ENCODE measurements at places on chromosomes 7 and 10. TPM values are rescaled to one million over a fixed set of nuclear protein-coding genes. Genes with fewer than 3 reads are reported as not detected.

DNA sequence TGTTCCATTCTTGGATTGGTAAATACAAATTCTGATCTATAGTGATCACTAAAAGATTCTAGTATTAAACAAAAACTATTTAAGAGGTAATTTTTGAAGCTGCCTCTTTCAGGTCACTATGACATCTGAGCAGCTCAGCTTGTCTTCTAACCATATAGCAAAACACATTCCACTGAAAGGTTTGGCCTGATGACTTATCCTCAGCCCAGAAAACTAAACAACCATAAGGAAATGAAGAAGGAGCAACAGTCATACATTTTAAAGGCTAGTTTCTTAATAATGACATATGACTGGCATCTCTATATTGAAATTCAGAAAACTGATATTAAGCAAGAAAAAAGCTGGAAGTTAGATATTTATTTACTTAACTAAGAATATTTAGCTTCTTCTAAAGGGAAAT lies 24.6 kb downstream of the NT5C2 start:
- no peak for DNase-seq

Gene CTAGE4
- 1.4 TPM for total RNA-seq

GRCh38 chr7:148026713-148027112 lies 563.9 kb upstream of the C7orf33 start:
- no peak for DNase-seq

DNA sequence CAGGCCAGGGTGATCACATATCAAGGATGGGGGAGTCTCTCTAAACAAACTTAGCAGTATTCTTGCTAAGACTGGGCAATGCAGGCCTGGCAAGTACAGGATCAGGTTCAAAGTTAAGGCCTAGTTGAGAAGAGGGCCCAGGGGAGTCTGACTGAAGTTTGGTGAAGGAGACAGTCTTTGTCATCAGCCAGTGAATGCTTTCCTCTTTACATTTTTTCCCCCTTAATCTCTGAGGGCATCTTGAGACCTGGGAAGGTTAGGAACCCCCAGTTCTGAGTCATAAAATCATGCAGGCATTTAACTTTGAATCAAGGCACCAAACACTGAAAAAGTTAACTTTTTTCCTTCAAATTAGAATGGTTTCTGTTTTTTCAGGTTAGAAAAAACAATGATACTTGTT lies 311.5 kb downstream of the REEP3 start:
- DNase-seq: no peak

DNA sequence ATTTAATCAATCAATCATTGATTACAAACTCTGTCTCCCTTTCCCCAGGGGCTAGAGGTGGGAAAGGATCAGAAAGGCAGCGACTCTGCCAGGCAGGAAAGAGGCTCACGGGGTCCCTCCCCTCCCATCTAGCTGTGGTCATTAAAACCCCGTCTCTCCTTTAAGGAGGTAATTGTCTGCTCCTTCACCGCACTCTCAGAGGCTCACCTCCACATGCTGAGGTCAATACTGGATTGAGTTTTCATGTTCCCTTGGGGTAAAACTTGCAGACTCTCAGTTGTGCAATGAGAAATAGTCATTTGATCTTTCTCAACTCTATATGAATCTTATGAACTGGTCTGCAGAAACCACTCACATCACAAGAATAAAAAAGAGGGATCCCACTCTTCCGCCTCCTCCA lies 368.8 kb downstream of the ADRA2A start:
- DNase-seq: no peak

Gene SDK1
- total RNA-seq: 4.2 TPM

DNA sequence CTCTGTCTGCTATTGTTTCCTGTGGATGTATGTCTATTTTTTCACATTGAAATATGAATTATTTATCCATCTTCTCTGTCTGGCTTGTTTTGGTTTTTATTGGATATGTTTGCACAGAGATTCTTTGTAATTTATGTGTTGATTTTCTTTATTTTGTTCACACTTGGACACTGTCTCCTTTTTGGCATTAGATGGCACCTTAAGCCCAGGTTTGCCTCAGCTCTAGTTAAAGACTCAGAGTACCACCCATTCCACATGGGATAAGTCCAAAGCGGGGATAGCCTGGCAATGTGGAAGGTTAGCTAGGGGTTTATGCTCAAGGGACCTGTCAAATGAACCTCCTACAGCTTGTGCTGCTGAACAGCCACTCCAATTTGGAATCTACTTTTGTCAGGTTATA lies 14.1 kb downstream of the FEZF1 start:
- DNase-seq: no peak

DNA sequence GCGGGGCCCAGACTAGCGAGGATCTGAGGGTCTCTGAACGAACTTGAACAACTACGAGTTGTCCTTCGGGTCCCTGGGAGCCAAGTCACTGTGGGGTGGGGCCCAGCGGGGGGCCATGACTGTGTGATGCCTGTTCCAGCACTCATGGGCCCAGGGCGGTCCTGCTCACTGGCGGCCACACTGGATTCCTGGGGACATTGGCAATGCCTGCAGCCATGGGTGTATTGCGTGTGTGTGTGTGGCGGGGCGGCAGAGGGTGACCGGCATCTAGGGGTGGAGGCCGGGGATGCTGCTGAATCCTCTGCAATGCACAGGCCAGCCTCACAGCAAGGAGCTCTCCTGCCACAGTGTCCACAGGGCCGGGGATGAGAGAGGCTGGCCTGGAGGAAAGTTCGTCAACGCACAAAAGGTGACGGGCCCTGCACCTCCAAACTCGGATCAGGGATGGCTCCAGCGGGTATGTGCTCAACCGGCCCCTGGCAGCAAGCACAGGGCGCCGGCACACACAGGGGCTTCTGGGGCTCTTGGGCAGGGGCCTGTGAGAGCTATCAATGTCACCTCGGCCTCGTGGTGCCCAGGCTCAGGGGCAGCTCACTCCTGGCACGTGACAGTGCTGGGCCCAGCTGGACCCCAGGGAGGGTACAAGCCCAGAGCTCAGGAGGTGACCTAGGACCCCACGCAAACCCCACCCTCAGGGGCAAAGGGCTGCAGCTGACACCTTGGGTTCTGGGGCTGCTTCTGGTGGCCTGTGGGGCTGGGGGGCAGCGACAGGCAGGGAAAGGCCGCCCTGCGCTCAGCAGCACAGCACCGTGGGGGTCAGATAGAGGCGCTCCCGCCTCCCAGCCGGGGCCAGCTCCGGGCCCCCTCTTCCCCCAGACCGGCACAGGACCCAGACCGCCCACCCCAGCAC lies 27.9 kb downstream of the PAPOLB start:
- no peak for DNase-seq

Gene TAC1
- total RNA-seq: not detected

DNA sequence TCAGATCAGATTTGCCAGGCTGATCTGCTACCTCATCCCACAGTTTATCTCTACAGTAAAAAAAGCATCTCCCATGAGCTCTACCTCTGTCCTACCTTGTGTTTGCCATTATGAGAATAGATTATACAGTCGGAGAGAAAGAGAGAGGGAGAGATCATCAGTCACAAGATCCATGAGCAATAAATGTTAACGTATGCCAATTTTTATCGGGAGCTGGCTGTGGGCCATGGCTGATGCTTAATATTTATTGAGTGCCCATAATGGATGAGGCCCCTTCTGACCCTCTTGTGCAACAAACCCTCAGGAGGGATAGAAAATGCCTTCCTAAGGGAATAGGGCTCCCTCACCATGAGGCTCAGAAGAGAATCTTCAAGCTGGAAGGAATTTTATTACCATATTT lies 52.8 kb downstream of the C10orf90 start:
- DNase-seq: no peak

- no peak for DNase-seq
These were observed 1.3 kb downstream of the HELLS start for GRCh38 chr10:94546901-94547185.

Data from astrocyte (in vitro differentiated cells and primary cell).